ENCODE measurements at places on chromosomes 12 and 14.

GRCh38 chr12:84159260-84159659 lies 753.3 kb downstream of the SLC6A15 start:
- no peak for DNase-seq

- no peak for DNase-seq
Observed at GRCh38 chr14:97655169-97655948, 858.2 kb downstream of the VRK1 start.

DNA sequence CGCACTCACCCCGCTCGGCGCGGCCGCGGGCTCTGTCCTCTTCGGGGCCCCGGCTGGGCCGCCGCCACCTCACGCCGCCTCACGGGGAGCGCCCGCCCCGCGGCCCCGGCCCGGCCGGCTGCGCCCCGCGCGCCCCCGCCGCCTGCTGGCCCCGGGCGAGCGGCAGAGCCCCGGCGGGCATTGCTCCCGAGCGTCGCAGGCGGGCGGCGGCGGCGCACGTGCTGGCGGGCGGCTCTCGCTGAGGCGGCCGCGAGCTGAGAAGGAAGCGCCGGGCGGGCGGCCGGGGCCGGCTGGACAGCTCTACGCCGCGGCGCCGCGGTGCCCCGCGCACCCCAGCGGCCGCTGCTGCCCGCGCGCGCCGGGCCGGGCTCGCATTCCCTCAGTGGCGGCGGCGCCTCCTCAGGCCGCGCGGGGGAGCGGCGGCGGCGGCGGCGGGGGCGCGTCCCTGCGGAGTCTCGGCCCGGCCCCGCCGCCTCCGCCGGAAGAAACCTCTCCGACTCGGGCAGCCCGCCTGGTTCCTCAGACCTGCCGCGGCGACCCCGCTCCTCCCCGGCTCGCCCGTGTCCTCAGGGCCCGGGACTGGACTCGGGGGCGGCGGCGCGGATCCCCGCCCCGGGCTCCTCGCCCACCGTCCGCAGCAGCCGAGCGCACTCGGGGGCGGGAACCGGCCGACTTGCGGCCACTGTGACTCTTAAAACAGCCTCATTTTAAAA lies at the start of gene PITPNM2:
Gene PITPNM2, minus strand, starts transcription at position 347 of the 713 bp plus-strand sequence. CDS start 116,500 bp downstream, outside the sequence.
- DNase-seq, result no peak

GRCh38 chr12:29794862-29795261 lies 11.1 kb upstream of the TMTC1 start:
- DNase-seq, result no peak

All from cerebellar cortex (tissue), 1 donor.